Stimulated activated CD4-positive, alpha-beta T cell treated with anti-CD3 and anti-CD28 coated beads, Interleukin-1b, Interleukin-23, amount 100 ng/mL, for 4 hours (primary cell): ENCODE measurements at places on chromosomes 3 and 15.

DNA sequence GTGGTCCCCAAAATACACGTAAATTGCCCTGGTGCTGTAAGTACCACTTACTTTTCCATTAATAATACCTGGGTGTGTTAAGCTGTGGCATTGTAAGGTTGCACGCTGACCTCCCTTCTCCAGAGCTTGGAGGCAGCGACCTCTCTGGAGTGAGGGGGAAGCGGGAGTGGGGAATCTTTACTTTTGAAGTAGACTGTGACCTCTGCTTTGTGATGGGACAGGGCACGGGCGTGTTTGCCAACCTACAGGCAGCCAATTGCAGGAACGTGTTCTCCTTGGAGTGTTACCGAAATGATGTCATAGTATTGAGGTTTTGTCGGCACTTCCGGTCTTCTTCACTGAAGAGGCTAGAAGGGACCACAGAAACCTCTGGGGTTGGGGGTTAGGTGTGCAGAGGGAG is 227.3 kb upstream of the C2CD4B start:
- DNase-seq = no peak

DNA sequence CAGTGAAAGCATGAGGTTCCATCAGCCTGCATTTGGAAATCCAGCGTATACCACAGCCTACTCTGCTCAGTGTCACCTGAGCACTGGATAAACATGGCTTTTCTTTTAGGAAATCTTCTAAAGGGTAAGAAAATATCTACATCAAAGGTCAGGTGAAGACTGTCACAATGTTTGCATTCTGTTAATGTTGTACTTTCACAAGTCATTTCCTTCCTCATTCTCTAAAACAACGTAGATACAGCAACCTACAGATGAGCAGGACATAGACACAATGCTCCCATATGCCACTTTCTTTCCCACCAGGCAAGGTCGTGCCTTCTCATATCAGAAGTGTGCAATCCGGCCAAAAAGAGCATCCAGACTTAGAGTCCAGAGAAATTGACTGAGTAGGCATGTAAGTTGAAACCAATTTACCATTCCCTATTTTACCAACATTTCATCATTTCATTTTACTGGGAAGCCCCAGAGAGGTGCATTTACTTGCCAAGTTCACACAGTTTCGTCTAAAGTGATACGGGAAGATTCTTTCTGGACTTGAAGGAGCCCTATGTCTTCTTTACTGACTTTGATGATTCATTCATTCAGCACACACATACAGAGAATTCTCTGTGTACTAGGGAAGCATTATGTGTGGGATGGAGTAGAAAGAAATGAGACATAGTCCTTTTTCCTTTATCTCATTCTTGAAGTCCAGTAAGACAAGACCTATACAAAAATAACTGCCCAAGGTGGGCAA is 30.6 kb upstream of the LPP start:
- no peak for DNase-seq

DNA sequence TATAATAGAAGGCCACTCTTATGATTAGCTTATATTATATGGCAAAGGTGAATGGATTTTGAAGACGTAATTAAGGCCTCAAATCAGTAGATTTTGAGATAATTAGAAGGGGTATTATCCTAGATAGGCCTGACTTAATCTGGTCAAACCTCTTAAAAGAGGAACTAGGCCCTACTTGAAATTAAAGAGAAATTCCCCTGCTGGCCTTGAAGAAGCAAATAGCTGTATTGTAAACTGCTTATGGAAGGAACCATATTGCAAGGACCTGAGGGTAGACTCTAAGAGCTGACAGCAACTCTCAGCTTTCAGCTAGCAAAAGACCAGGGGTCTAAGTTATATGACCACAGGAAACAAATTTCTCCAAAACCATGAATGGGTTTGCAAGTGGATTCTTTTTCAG is 219.0 kb upstream of the ONECUT1 start:
- no peak for DNase-seq

DNA sequence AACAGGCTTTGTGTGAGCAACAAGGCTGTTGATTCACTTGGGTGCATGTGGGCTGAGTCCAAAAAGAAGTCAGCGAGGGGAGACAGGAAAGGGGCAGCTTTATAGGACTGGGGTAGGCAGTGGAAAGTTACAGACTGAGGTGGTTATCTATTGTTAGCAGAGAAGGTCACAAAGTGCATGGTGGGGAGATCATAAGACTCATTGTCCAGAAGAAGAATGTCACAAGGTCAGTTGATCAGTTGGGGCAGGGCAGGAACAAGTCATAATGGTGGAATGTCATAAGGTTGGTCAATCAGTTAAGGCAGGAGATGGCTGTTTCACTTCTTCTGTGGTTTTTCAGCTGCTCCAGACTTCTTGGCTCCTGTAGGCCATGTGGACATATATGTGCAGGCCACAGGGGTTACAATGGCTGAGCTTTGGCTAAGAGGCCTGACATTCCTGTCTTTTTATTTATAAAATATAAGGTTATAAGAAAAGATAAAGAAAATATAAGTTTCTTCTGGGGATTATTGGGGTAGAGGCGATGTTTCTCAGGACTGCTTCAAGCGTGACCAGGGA is 69.5 kb upstream of the SNTN start:
- no peak for DNase-seq

- no peak for DNase-seq
These were observed 85.3 kb downstream of the LRRK1 start for GRCh38 chr15:101004500-101004899.

GRCh38 chr15:49467746-49468480 is 44.9 kb downstream of the FGF7 start:
- DNase-seq = no peak
